ENCODE measurements at places on chromosomes 4 and X.

GRCh38 chr4:83281307-83281706 lies 3.3 kb downstream of the COQ2 start:
- DNase-seq, result no peak

DNA sequence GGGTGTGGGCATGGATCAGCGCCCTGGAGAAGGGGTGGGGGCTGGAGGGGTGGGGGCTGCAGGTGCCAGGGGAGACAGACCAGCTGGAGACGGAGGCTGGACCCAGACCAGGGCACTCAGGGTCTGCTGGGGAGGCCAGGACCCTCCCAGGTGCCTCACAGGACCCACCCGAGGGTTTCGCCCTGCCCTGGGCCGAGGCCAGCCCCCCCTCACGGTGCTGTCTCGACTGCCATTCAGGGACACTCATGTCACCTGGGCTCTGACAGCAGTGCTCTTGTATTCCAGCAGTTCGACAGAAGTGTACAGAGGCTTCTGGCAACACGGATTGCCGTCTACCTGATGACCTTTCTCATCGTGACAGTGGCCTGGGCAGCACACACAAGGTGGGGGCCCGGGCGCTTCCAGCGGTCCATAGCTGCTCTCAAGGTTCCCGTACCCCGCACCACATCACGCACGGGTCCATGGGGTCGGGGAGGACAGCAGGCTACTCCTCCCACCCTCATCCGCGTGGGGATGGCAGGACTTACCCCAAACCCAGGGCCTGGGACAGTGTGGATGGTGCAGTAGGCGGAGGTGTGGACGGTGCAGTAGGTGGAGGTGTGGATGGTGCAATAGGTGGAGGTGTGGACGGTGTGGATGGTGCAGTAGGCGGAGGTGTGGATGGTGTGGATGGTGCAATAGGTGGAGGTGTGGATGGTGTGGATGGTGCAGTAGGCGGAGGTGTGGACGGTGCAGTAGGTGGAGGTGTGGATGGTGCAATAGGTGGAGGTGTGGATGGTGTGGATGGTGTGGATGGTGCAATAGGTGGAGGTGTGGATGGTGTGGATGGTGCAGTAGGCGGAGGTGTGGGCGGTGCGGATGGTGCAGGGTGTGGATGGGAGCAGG lies 18.1 kb downstream of the TMEM175 start:
- no peak for DNase-seq

GRCh38 chr4:80215449-80216052 lies 18.2 kb downstream of the PRDM8 start:
- no peak for DNase-seq

GRCh38 chr4:19575924-19576323 lies 675.8 kb upstream of the SLIT2 start:
- no peak for DNase-seq

- no peak for DNase-seq
These were observed 6.9 kb upstream of the CLOCK start for GRCh38 chr4:55553441-55554201.

- DNase-seq, result no peak
These were observed 35.3 kb downstream of the ANKRD17 start for GRCh38 chr4:73223258-73223650.

GRCh38 chrX:39814391-39814790 lies 283.4 kb downstream of the BCOR start:
- peak; percentile 46 for DNase-seq

DNA sequence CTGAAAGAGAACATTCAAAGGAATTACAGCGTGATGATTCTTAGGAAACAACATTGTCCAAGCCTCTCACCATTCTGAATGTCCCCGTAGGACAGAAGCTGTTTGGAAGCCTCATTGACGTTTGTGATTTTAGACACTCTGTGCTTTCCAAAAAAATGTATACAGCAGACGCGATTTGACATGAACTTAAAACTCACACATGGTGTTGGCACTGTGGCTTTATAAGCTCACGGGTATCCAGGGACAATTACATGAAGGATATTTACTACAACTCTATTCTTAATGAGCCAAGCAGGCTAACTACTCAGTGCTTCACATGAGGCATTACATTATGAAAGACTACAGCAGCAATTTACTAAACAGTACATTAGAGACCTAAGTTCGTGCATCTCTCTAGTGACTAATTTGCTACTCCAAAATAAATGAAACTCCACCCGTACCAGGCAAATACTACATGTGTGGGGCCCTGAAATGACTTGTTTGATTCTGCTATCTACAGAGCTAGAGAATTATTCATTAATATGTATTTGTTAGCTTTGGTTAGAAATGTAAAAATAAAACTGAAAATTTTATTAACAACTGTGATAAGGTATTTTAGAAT lies 620.7 kb downstream of the SPRY1 start:
- no peak for DNase-seq

GRCh38 chr4:34105311-34105710 lies 2139.0 kb downstream of the ARAP2 start:
- no peak for DNase-seq

DNA sequence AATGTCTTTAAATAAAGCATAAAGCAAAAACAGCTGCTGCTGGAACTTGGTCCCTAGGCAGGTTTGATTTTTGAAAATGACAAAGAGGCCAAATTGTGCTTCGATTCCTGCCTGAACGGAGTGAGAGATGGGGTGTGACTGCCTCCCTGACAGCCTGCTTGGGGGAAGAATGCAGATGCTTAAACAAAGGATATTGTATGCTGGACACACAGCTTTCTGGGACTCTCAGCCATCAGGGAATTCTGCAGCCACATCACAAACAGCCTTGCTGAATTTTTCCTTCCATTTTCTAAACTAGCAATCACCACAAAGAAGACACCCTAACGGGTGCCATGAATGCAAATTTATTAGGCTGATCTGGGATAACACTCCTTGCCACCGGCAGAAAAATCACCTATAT lies 83.9 kb upstream of the CPEB2 start:
- no peak for DNase-seq

DNA sequence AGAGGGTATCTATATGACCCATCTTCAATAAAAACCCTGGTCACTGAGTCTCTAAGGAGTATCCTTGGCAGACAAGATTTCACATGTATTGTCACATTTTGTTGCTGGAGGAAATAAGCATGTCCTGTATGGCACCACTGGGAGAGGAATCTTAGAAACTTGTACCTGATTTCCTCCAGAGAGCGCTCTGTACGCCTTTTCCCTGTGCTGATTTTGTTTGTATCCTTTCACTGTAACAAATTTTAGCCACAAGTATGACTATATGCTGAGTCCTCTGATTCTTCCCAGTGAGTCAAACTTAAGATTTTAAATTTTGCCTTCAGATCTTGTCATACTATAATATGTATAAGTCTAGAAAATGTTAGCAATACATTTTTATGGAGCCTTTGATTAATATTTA lies 102.8 kb downstream of the ITIH6 start:
- no peak for DNase-seq

GRCh38 chr4:182065255-182065654 lies 177.9 kb upstream of the TENM3 start:
- no peak for DNase-seq

DNA sequence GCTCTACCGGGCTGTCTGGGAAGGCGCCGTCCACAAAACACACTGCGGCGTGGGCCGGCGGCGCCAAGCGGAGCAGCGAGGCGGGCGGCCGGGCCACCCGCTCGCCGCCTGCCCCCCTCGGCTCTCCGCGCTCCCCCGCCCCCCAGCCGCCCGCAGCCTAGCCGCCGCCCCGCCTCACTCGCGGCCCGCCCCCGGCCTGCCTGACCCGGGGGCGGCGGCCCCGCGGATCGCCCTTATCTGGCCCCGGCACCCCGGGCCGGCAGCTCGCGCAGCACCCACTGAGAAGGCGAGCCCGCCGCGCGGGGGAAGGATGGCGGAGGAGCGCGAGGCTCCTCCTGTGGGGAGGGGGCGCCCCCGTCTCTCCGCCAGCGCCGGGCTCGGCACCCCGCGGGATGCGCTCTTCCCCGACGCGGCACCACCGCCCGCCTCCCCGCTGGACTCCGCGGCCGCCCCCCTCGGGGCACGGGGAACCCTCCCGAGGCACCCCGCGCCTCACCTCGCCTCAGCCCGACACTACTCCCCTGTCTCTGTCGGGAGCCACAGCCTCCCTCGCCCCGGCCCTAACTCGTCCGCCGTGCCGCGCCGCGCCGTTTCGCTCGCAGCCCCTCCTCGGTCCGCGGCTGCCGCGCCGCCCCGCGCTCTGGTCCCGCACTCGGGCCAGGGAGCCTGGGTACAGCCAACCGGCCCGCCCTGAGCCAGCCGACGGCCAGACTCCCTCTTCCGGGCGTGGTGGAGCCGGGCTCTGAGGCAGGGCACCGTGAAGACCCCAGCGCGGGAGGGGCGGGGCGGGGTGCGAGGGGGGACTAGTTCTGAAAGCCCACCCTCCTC lies 566 bp downstream of the ATP11C start:
- no peak for DNase-seq

- peak; percentile 23 for DNase-seq
These were observed 551.4 kb downstream of the IQCM start for GRCh38 chr4:149264093-149264733.

DNA sequence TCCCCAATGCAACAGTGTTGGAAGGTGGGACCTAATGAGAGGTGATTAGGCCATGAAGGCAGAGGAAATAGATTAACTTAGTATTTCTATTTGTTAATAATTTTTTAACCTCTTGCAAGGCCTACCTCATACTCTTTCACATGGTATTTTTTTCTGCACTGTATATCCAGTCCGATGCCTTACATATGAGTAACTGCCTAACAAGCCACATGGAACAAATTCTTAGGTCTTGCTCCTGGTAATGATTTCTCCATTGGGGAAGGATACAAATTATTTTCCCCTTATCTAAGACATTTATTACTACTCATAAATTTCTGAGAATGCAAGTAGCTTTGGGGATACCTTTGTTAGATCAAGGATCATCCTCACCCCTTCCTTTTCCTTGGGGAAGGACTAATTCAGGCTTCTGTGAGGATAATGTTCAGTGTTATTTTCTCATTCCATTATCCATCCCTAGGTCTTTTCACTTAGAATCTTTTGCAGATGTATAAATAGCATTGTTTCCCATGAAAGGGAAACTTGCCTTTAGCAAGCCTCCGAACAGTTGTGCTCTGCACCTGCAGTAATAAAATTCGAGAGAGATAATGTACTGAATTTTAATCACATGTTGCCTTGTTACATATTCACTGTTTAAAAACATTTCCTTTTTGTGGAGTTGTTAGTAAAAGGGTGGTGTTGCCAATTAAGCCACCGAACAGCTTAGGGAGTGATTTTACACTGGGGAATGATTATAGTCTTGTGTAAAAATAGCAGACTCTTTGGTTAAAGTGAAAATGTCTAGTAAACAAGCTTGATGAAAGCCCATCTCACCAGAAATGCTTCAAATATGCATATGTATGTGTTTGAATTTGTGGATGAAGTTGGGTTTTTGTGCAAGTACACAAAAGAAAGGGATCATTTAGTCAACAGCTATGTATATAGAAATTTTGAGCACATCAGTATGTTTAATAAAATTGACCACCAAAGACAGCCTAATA lies 89.9 kb downstream of the CFAP299 start:
- no peak for DNase-seq

- DNase-seq, result no peak
These were observed 284.9 kb downstream of the FBXO8 start for GRCh38 chr4:173998471-173999144.

- DNase-seq, result no peak
These were observed 16.2 kb upstream of the CA5B start for GRCh38 chrX:15721911-15722310.

DNA sequence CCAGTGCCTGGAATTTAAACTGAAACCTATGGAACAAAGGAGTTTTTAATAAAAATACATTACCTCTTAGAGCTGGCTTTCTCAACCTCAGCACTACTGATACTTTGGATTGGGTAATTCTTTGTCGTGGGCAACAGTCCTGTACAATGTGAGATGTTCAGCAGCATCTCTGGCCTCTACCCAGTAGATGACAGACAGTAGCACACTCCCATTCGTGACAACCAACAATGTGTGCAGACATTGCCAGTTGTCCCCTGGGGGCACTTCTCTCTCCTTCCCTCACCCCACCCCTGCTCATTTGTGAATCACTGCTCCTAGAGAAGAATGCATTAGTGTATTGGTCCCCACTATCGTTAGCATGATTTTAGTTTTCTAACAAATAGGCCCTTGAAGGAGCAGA lies 16.2 kb downstream of the GPAT3 start:
- DNase-seq, result no peak

GRCh38 chrX:22629105-22629725 lies 356.5 kb downstream of the CBLL2 start:
- DNase-seq, result no peak

DNA sequence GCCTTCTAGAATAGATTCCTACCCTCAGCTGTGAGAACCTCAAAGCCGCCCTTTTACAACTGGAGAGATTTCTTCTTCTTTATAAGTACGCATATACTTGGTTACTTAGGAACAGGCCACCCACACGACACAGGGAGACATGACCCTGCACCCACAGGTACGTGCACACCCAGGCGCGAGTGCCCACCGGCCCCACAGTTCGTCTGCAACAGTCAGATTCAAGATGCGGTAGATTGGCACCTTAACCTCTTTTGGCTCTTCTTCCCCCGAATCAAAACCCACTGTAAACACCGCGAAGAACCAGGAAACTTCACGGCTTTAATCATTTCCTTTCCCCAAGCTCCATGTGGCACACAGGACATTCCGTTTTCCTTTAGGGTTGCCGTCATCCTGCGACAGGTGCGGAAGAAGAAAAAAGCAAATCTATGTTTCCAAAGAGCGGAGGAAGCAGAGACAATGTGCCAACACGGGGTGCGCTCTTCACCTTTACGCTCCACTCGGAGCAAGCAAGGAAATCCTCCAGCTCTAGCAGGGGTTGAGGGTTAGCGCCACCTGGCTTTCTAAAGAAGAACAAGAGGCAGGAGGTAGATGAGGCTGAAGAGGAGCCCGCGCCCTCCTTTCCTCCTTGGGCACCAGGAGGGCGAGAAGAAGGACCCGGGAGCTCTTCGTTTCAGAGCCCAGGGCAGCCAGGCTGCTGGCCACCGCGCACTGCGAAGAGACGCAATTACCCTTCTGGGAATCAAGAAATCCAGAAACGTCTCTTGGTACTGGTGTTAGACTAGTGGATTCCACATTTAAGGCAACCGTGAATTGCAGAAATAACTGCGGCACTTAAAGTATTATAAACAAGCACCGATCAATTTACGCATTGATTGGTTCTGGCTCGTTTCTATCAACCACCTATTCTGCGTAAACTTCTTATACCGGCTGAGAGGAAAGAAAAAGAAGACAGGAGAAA lies 35.7 kb downstream of the HAND2 start:
- peak; percentile 65 for DNase-seq

DNA sequence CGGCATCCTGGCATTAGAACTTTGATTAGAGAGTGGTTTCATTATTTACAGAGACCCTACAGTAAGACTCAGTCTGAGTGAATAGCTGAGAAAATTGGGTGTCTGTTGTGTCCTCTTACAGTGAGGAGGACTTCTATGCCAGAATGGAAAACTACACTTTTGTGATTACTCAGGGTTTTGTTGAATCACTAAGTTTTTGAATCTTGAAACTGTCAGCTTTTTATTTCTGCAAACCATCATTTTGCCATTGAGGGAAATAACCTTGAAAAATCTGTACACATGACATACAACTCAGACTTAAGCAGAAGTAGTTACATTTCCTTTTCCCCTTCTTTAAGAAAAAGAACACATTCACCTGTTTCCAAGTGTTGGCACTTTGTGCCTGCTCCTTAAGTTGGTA lies 117.6 kb upstream of the RASGEF1B start:
- no peak for DNase-seq

All from stimulated activated CD8-positive, alpha-beta memory T cell treated with anti-CD3 and anti-CD28 coated beads, Interleukin-4, amount 100 ng/mL, for 48 hours (primary cell).